Stimulated activated CD4-positive, alpha-beta T cell treated with anti-CD3 and anti-CD28 coated beads, TNF-alpha, amount 100 ng/mL, for 1 hour (primary cell): ENCODE measurements at places on chromosomes 7 and 10.

DNA sequence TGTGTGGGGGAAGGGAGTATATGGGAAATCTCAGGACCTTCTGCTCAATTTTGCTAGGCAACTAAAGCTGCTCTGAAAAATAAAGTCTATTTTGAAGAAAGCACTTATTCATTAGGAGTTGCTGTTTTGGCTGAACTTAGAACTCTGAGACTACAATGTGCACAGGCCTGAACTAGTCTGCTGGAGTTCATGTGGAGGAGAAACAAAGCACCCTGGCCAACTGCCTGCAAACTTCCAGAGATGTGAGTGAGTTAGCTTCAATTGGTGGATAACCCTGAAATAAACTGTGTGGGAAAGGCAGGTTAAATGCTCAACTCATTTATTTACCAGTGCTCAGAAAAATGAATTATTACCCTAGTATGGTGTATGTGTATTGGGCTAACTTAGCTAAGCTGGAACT lies 17.3 kb upstream of the FAM241B start:
- no peak for DNase-seq

DNA sequence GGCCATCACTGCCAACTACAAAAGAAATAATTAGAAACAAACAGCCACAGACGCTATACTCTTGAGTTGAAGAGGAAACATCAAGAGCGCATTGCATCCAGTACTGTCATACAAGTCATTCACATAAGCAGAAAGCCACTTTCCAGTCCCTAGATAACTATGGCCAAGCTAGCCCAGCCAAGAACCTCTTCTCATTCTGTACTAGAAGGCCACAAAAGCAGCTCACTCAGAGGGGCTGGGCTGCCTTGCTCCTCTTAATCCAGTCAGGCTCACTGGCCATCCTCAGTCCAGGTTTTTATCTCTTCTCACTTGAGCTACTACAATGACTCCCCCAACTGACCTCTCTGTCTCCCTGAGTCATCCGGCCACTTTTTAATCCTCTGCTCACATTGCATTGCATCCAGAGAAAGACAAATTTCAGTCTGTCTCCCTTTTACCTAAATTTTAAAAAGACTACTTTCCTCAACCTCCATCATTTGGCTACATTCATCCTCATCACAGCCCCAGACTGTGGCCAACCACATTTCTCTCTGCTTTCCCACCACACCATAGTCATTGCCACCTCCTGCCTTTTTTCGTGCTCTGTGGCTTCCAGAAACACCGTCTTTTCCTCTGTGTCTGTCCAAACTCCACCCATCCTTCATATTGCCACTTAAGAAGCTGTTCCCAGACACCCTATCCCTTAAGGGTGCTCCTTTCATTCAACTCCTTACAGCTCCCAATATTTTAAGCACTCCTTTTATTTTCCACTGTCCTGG lies 25.0 kb downstream of the PPP1R3C start:
- DNase-seq = no peak

- no peak for DNase-seq
Observed at GRCh38 chr7:116542618-116543017, 17.8 kb downstream of the CAV1 start.

GRCh38 chr7:16648551-16648950 lies 2.6 kb downstream of the BZW2 start:
- DNase-seq = no peak

- no peak for DNase-seq
Observed at GRCh38 chr7:44281811-44282600, 43.4 kb downstream of the CAMK2B start.

GRCh38 chr7:86961686-86962085 lies 97.8 kb downstream of the ELAPOR2 start:
- DNase-seq = no peak

DNA sequence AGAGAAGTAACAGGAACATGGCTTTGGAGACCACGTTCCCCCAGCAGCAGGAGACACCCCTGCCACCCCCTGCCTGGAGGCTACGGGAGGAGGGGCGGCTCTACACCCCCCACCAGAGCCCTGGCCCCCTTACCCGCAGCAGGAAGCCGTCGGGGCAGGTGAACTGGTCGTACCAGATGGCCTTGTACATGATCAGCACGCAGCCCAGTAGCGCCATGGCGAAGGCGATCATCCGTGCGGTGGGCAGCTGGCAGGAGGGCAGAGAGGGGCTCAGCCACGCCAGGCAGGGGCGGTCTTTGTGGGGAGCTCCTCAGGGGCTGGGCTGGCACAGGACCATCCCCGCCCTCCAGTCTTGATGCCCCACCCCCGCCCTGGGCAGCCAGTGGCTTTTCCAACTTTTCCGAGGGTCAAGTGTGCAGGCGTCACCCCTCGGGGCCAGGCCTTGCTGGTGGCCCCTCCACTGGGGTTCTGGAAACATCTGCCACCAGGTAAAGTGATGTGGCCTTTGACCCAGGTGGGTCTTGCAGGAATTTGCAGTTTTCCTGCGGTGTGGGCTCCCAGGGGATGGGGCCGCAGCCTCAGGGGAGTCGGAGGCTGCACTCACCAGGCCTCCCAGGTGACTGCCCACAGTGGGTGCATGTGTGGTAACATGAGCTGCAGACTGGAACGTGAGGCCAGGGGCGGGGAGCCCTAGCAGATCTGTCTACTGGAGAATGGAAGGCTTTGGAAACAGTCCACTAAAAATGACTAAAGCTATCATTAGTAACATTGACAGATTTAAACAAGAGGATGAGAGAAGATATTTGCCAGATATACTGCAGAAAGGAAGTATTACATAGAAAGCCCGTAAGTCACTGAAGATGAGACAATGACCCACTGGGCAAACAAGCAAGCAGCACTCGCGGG lies 9.7 kb downstream of the CALY start:
- DNase-seq = no peak

GRCh38 chr7:108598914-108599580 lies 29.4 kb downstream of the DNAJB9 start:
- no peak for DNase-seq

- DNase-seq = no peak
Observed at GRCh38 chr7:150900675-150901074, 48.4 kb downstream of the AOC1 start.

DNA sequence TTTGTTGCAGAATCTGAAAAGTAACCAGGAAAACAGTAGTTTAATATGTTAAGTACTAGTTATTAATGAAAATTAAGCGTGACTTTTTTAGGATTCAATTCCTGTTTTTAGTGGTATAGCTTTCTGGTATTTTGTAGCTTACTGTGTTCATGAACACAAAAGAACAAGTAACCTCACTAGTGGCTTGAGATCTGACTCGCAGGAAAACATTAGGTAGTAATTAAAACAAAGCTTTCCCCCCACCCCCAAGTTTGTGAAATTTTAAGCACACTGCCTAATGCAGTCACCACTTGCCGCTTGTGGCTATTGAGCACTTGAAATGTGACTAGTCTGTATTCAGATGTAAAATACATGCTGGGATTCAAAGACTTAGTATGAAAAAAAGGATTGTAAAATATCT lies 102.5 kb upstream of the RPA3 start:
- no peak for DNase-seq

- no peak for DNase-seq
Observed at GRCh38 chr7:24741679-24742505, 15.4 kb downstream of the GSDME start.

DNA sequence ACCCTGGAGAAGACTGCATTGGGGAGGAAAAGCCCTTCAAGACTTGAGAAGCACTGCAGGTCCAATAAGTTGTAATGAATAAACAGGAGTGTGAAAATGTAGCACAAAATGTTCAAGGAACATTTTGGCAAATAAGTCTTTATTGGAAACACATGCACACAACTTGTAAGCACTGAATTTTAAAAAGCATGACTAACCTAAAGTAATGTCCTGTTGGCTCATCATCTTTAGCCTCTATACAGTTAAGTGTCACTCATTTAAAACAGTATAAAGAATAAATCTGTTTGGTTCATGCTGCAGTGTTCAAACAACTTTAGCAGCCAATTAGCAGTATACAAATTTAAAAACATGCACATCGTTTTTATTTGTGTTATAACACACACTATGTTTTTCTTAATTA lies 108.6 kb downstream of the CDK6 start:
- DNase-seq = no peak

DNA sequence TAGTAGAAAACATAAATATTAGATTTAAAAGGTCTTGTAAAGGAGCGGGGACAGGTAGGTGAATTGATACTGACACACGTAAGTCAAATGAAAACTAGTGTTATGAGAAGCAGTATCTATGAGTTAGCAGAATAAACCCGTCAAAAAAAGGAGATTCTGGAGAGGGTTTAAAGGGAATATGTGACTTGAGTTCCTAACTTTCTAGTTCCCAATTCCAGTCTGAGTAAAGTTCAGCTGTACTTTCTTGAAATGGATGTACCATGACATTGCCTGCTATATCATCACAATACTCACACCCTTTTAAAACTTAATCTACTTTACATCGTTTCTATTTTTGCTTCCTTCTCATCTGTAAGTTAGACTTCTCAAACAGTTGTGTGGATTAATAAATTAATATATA lies 122.2 kb downstream of the NRBF2 start:
- no peak for DNase-seq

GRCh38 chr7:128831178-128831993 lies 1.2 kb downstream of the FLNC start:
- DNase-seq = no peak

GRCh38 chr7:2096692-2097387 lies 135.9 kb downstream of the MAD1L1 start:
- no peak for DNase-seq

DNA sequence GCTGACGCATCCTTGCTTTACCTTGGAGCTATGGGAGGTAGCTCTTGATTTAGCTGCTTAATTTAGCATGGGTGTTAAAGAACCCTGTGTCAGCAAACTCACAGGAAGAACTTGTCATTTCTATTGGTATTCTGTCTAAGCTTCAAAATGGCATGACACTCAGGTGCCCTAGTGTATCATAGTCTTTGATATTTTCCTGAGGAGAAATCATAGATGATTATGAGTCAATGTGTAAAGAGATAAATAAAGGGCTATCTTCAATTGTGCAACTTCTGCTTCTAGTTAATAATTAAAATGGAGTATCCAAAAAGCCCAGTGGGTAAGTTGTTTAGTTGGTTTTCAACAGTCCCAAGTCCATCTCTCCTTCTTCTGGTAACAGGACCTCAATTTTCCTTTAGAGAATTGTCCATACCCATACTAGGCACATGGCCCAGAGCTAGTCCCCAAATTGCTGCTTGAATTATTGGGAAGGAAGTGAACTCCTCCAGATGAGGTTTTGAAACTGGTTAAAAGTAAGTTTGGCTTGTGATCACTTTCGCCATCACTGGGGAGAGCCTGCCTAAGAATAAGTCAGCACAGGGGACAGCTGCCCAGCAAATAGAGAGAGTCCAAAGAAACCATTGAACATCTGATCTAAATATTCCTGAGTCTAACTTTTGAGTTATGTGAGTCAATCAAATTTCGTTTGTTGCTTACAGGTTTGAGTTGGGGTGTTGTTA lies 169.0 kb upstream of the PHYHIPL start:
- DNase-seq = no peak

GRCh38 chr7:73443548-73444255 lies 10.1 kb downstream of the FZD9 start:
- DNase-seq = no peak

GRCh38 chr7:55272328-55272727 lies 92.8 kb upstream of the LANCL2 start:
- DNase-seq = no peak

DNA sequence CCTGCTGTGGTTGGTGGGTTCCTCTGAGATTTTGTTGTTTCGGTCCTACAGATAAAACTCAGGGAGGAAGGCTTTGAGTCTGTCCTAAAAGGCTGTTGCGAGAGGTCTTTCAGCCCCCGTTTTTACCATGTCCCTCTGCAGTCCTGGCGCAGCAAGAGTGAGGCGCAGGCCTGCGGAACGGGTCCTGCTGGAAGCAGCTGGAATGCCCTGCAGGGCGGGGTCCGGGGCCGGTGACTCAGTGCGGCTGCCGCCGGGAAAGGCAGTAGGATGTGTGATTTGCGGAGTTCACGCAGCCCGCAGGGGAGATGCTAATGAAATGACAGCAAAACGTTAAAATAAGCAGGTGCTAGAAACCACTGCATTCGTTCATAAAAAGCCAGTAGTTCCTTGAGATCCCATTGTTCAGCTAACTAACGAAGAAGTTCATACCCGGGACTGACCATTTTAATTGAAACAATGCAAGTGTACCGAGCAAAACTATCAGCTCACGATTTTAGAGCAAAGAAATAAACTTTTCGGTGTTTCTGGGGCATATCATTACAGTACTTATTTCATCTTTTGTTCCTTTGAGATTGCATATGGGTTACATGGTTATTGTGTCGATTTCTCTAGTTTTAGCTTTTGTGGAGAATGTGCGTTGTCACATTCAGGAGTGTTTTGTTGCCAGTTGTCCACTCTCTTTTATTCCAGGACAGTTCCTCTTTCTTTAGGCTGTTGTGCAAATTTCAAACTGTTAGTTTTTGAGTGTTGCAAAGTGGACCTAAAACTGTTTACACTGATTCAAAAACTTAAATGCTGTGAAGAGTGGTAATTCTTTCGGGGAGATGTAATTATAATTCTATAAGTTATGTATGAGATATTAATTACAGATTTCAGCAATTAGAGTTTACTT lies 783 bp downstream of the ANLN start:
- DNase-seq = no peak

- DNase-seq = no peak
Observed at GRCh38 chr10:71236286-71236685, 23.9 kb downstream of the UNC5B start.

DNA sequence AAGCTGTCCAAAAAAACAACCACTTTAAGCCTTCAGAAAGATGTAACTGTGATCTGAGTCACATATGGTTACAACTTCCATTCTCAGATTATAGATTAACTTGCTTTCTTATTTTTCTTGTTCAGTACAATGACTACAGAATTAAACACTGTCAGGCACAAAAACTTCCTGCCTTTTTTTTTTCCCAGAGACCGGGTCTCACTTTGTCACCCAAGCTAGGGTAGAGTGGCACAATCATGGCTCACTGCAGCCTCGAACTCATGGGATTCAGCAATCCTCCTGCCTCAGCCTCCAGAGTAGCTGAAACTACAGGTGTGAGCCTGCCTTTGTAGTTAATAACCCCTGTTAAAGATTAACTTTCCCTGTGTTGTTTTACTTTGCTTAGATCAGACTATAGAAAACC lies 163.2 kb downstream of the AVL9 start:
- DNase-seq = no peak

DNA sequence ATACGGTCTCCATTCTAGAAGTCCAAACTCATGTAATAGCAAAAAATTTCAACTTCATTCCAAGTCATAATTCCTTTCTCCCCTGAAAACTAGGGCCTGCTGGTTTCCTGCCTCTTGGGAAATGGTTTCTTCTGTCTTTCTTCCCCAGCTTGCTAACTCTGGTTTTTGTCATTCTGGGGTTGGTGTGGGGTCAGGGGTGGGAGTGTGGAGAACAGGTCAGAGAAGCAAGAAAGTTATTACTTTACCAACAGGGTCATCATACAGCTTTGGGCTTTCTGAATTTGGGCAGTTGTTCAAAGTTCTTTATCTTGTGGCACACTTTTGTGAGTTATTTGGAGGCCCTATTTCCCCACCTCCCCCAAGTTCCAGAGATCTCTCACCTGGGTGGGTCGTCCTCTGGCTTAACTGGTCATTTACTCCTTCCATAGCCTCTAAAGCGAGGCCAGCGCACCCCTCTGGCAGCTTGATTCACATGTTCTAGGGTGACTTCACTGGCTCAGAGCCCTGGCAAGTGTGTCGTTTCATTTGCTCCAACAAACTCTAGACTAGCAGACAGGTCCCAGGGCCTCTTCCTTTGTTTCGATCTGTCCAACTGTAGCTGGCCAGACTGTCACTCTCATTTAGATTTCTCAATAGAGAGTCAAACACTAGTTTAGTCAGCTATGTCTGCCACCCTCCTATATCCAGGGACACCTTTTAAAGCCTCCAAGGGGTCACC lies 161.2 kb downstream of the JCAD start:
- DNase-seq = no peak
